ENCODE measurements at places on chromosomes 7 and 10.

DNA sequence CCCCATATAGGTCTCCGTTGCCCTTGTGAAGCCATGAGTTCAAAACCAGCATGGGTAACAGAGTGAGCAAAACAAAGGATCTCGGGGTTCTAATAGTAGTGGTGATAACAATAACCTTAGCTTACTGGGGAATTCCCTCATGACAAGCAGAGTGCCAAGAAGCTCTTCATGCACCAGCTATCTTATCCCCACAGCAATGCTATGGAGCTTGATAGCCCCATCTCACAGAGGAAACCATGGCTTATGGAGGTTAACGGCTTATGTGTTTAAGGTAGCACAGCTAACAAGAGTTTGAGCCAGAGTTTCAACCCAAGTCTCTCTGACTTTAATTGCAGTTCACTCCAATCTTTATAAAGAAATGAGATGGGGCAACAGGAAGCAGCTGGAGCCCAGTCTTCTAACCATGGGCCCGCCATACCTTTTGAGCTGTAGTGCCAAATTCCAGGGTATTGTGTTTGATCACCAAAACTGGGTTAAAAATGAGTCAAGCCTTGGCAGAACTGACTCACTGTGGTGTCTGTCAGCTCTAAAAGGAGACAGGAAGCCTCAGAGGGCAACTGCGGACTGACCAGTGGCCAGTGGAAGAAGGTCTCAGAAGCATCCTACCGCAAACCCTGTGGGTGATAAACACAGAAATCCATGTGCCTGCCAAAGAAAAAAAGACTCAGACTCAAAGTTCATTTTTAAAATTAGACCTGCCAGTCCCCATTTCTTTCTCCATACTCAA, 16.5 kb upstream of the PLAU start:
- no peak for DNase-seq

- DNase-seq, result peak; percentile 61
Observed at GRCh38 chr10:29955329-29955935, 104.0 kb downstream of the JCAD start.

- DNase-seq, result no peak
Observed at GRCh38 chr7:68725843-68726785, 872.2 kb upstream of the AUTS2 start.

DNA sequence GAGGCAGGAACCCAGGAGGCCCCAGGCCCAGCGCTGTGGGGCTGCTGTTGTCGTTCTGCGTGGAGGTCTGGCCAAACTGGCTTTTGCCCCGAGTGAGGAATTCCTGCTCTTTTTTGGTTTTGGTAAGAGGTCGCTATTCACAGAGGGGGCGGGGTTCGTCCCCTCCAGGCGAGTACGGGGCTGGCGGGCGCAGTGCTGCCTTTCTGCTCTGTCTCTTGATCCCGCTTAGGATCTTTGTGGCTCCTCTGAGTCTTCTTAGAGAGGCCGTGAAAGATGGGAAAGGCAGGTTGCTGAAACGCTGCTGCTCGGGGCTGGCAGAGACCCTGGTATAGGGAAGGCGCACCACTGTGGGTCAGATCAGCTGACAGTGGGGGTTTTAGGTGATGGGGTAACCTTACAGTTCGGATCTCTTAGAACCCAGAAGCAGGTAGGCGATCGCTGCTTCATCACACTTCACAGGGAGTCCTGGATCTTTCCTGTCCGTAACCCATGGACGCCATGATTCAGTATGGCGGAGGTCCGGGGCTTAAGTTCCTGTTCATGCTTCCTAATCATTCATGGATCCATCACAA, 136.7 kb downstream of the KIF20B start:
- DNase-seq, result no peak

- peak; percentile 53 for DNase-seq
Observed at GRCh38 chr10:102117391-102118159, 2.6 kb downstream of the LDB1 start.

GRCh38 chr10:73247509-73248258, 629 bp upstream of the DNAJC9 start:
- DNase-seq, result no peak

DNA sequence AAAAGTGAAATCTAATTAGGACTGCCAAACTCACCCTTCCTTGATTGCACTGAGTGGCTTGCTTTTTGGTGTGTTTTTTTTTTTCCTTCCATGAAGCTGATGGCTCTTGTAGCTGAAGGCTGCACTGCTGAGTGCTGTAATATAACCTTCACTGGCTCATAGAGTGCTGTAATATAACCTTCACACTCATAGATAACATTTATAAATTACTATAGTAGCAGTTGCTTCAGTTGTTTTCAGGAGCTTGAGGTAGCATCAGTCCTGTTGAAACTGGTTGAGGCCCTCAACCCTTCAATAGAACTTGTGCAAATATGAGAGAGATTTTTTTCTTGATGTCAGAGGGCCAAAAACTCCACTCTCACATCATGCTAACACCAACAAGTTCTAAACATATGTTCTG, 404.9 kb upstream of the MBL2 start:
- DNase-seq, result no peak

- DNase-seq, result no peak
Observed at GRCh38 chr10:101373063-101373462, 19.1 kb downstream of the BTRC start.

- DNase-seq, result no peak
Observed at GRCh38 chr7:28064437-28064836, 116.2 kb downstream of the JAZF1 start.

DNA sequence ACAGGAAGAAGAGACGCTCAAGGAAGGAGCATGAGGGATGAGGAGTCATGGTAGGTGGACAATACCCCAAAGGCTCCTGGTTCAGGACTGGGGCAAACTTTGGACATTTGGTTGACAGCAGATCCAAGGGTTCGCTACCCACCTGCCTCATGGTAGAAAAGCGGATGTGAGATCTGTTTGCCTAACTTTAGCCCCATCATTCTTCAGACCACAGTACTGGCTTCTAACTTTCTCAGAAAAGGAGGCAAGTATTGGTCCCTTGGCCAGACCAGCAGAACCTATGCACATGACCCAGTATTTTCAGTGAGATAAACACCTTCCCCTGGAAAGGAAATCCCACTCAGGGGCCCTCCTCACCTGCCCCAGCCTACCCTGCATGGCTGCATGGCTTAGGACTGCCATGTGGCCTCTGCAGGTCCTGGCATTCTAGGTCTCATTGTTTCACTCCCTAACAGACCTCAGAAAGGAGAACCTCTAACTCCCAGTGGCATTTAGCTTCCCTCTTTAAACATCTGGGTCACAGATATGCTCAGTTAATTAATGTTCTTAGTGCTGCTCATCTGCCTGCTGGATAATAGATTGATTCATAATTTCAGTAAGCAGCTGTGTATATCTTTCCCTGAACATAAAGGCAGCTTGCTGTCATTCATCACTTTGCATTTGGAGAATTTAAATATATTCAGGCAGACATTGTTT, 574.1 kb downstream of the GALNT17 start:
- DNase-seq, result no peak

- DNase-seq, result peak; percentile 15
Observed at GRCh38 chr10:111756217-111757061, 427.1 kb downstream of the GPAM start.

DNA sequence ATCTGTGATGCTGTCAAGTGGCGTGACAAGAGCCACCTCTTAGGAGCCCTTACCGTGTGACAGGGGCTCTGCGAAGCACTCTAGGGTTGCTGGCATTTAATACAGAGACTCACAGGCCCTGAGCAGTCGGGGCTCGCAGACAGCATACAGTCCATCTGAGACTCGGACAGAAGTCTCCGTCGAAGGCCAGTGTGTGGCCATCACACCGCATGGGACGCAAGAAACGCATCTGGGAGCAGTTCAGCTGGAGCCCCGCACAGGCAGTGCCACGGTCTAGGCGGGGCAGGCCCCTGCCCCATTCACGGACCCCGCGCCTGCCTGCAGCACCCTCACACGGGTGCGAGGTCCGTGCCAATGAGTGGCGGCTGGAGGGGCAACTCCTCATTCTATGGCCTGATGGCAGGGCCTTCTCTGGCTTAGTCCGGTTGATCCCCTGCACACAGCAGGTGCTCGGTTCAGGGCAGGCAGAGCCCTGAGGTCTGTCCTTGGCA, 33.6 kb downstream of the IQCE start:
- no peak for DNase-seq

GRCh38 chr10:3034616-3035015, 32.7 kb upstream of the PFKP start:
- no peak for DNase-seq

- DNase-seq, result peak; percentile 7
Observed at GRCh38 chr7:10412422-10413019, 561.2 kb upstream of the PHF14 start.

- no peak for DNase-seq
Observed at GRCh38 chr7:40887099-40887498, 752.3 kb downstream of the SUGCT start.

GRCh38 chr7:77290425-77290824, 90.8 kb upstream of the FGL2 start:
- DNase-seq, result no peak

DNA sequence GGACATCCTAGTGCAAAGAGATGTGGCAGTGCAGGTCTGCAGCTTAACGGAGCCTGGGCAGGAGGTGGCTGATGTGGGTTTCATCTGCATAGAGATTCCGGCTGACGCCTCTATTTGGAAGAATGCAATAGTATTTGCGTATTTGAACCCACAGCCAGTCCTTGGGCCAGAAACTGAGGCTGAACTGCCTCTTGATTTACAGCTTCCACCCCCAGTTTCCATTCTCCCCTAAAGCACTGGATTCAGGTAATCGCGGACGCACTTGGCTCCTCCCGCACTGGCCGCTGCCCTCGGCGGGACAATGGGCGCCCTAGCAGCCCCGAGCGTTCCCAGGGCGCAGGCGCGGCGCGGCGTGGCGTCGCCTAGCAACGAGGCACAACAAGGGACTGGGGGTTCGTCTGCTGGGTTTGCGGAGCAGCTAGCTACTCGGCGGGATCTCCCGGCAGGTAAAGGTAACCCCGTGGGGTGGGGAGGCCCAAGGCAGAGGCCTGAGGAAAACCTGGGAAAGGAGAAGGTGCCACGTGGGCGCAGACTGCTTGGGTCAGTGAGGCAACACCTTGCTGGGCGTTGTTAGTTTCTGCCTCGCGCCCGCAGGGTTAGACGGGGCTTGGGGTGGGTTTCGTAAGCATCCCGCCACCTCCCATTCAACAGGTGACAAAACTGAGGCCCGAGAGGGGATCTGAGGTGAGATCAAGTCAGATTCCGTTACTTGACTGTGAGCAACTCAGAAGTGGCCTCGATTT, at the start of gene ARMC3:
Gene ARMC3, plus strand, starts transcription at position 393 of the 743 bp plus-strand sequence. CDS start 3,944 bp downstream, outside the sequence.
- peak; percentile 60 for DNase-seq

- no peak for DNase-seq
Observed at GRCh38 chr7:150976529-150977381, 1.4 kb downstream of the KCNH2 start.

DNA sequence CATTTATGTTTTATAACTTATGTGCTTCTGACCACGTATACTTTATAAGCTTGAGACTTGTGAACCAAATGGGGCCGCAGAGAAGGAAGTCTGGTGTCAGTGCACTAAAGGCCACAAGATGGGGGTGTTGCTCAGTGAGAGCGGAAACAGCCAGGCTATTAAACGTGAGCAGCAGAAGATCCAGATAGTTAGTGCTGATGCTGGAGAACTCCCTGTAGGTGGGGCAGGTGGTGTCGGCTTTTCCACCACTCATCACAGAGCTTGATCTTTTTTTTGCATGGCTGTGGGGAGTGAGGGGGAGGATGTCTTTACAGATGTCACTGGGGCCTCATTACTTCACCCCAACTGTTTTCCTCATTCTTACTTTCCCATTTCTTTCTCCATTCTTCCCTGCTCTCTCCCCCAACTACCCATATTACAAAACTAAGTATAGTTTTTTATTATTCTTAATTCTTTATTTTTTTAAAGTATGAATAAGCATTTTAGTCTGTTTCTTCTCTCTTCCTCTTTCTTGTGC, 34.7 kb downstream of the ACADSB start:
- DNase-seq, result peak; percentile 33

GRCh38 chr7:39480901-39481300, 85.3 kb upstream of the YAE1 start:
- no peak for DNase-seq

GRCh38 chr10:99341860-99342490, 12.8 kb downstream of the CNNM1 start:
- no peak for DNase-seq

DNA sequence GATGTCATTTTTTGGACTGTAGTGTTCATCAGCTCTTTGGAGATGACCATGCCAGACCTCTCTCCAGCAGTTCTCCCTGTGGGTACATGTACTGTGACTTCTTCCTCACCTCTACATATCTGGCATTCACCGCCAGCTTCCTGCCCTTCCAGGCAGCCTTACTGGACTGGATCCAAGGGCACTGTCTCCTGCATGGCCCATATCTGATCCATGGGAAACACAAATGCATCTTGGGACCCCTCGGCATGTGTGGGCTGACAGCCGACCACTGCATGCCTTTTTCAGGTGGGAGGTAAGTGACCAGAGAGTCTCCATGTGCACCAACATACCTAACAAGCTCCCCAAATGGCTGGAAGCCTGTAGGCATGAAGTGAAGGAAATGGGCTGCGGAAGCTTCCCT, 3.9 kb upstream of the BLVRA start:
- no peak for DNase-seq

DNA sequence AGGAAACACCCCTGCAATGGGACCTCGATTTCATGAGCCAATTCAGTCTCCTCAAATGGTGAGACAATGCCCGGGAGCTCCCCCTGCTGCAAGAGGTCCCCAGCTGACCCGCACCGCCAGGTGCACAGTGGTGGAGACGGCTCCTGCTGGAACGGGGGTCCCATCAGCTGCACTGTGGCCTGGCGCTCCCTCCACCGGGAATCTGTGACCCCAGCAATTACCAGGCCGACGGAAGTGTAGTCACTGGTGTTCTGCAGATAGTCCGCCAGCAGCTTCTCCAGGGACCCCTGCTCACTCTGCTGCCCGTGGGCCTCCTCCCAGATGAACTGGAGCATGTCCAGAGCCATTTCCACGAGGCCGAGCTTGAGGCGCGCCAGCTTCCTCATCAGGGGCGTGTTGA, 64.9 kb upstream of the NKX6-2 start:
- DNase-seq, result no peak

DNA sequence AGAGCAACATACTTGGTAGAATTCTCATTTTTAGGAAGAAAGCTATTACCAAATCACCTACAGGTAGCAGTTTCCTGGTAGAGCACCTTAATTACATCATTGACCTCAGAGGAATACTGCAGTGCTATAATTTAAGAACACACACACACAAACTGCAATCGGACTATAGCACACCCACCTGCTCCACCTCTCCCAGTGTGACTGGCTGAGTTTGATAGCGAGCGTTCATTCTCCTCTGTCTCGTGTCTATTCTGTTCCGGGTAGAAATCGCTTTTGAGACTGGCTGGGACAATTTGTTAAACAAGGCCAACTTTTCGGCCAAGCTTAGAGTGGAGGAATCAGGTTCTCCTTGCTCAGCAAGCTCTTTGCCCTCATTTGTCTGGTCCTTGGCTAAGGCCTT, 110.5 kb downstream of the SVIL start:
- no peak for DNase-seq

DNA sequence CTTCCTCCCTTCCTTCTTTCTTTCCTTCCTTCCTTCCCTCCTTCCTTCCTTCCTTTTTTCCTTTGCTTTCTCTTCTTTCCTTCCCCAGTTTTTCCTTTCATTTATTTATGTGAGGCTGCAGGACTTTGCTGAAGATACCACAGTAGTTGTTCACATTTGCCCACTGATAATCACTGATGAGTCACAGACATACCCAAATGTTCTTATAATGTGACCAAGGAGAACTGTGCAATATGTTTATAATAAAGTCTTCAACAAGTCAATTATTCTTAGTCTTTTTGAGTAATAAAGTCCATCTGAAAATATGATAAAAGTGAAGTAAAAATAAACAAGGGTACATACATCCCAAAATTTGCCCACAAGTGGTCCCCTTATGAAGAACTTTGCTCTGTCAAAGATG, 159.7 kb downstream of the GNAI1 start:
- no peak for DNase-seq
